A549 (cell line): ENCODE measurements at places on chromosomes 12 and 14. TPM values are rescaled to one million over a fixed set of nuclear protein-coding genes. Genes with fewer than 3 reads are reported as not detected.

DNA sequence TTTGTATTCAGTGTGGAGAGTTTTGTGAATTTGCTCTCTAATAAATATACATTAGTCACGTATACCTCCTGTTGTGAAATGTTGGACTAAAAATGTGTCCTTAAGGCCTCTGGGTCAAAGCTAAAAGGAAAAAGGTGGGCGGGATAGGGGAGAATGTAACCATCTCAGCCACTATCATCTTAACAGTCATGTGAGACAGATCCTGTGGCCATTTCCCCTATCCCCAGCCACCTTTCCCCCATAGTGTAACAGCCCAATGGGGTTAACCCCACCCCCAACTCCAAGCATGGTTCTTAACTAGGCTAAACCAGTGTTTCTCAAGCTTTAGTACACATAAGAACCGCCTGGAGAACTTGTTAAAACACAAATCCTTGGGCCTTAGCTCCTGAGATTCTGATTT, 6.5 kb upstream of the ITPR2 start:
- no peak for DNase-seq

DNA sequence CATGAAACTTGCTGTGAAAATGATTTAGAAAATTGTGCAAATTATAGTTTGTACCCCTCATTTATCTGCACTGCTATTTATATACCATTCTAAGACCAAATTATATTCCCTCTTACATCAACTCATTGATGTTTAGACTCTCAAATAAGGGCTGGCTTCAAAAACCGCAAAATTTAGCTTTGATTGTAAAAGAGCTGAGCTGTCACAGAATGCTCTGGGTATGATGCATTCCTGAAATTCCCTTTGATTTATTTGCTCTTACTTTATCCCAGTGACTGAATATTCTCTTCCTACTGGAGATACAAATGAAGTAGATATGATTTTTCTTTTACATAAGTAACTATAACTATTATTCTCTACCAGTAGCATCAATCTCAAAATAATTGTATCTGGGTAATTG, 78.0 kb upstream of the TMTC2 start:
- DNase-seq: no peak

DNA sequence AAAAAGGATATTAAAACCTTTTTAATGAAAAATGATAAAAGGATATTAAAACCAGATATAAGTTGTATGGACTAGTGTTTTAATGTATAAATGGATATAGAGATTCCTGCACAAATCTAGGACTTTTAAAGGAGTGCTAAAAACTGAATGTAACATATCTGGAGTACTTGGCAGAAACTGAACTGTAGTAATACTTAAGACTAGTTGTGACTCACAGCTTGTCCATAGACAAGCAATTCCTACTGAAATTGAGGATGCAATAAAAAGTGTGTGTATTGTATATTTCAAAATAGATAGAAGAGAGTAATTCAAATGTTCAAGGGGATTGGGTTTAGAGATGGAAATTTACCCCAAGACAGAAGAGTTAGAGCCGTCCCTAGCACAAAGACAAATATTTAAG, 59.6 kb downstream of the FBXO33 start:
- no peak for DNase-seq

DNA sequence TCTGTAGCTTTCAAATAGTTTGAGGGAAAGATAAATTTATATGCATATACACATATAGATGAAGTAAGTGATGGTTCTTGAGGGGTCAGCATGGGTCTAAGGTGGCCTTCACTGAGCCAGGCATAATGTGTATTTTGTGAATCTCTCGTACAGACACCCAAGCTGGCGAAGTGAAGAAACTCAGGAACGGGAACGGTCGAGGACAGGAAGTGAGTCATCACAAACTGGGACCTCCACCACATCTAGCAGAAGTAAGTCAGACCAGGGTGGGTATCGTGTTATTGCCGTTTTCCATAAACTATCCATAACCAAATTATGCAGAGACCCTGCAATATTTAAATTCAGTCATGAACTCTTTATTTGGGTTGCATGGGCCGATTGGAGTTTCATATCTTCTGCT, 15.4 kb upstream of the TNS2 start:
- no peak for DNase-seq

DNA sequence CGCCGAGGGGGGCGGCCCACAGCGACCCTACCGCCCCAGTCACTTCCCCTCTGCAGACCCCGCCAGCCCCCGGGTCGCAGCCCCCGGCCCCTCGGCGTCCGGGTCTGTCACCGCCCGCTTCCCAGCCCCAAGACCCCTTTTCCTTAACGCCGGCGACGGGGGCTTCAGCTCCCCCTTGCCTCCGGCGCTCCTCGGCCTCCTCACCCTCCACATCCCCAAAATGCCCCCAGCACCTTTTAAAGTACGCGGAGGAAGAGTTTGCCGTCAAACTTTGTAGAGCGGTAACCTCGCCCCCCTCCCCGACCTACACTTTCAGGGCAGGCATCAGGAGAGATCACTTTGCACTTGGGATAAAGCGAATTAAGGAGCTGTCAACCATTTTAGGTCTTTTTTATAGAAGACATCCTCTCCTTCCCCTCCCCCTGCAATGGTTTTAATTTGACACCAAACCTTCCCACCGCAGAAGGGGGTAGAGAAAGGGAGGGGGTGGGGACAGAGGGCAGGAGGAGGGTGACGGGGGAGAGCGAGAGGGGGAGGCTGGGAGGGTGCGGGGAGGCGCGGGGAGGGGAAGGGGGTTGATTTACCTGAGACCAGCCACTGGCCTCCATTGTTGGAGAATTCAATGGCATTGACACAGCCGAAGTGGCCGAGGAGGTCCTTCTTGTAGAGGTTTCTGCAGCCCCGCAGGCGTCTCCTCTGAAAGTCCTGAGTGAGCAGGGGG, 578 bp downstream of the DCAF5 start:
- DNase-seq: no peak

Gene FAR2
- not detected in 3 replicates for polyA plus RNA-seq

DNA sequence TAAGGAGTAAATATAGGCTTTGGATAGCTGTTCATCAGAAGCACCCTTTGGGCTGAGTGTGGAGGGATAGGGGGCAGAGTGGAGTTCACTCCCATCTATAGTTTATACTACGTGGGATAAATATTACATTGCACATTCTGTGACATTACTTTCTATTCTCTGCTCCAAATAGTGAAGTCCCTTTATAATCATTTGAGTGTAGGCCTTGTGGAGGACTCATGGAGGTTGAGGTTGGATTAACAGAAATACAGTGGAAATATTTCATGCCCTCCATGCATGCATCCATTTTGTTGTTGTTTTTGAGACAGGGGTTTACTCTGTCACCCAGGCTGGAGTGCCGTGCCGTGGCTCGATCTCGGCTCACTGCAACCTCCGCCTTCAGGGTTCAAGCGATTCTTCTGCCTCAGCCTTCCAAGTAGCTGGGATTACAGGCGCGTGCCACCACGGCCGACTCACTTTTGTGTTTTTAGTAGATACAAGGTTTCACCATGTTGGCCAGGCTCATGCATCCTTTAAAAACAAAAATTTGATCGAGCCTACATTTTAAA, 1.4 kb downstream of the CHPT1 start:
- DNase-seq: no peak

Gene CIDEB
- polyA plus RNA-seq: 0.33 to 0.99 TPM (median 0.79 TPM) in 3 replicates
